ENCODE measurements at places on chromosomes 6 and 20. TPM values are rescaled to one million over a fixed set of nuclear protein-coding genes. Genes with fewer than 3 reads are reported as not detected.

The MATN4 gene
- total RNA-seq: not detected

DNA sequence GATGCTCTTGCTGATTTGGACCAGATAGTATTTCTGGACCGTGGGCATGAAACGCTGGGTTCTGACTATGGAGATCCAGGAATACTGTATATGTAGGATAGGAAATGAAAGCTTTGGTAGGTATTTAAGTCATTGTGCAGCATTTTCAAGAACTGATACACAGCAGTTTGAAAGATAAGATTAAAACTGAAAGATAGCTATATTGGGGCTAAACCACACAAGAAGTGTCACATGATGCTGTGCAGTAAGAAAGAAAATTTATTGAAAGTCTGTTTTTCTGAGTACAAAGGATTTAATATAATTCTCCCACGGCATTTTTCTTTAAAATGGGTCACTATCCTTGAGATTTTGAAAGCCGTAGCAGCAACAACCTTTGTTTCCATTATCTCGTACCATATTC, 305 bp downstream of the IL17A start:
- no peak for DNase-seq

The TCP11 gene
- total RNA-seq: not detected

The IL17F gene
- not detected for total RNA-seq

- DNase-seq: peak; percentile 47
These were observed 26.3 kb upstream of the NNAT start for GRCh38 chr20:37494796-37495195.

The ARHGAP40 gene
- total RNA-seq: not detected

- no peak for DNase-seq
These were observed 100.7 kb upstream of the HMGN3 start for GRCh38 chr6:79335133-79335674.

DNA sequence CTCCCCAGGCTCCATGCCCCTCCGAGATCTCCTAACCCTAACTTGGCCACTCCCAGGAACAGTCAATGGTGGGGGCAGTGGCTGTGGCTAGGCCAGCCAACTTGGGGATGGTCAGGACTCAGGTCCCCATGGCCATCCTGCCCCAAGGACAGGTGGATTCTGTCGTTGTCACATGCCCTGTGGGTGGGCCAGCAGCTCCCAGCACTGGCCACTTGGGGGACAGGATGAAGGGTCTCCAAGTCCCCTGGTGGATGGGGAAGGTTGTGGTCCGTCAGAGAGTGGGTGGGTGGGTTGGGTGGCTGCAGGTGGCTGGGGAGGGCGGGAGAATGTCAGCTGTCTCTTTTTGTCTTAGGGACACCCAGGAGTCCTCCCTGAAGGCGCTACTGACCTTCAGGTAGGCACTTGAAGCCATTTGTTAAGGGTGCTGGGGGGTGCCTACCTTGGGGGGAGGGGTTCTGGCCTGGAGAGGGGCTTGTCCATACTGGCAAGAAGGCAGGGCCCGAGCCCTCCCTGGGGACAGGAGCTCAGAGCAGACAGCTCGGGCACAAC, 5.5 kb downstream of the COL9A3 start:
- no peak for DNase-seq

- no peak for DNase-seq
These were observed 29.0 kb upstream of the EEF1E1 start for GRCh38 chr6:8131265-8131897.

GRCh38 chr20:41141153-41141815, 3.9 kb downstream of the PLCG1 start:
- DNase-seq: no peak

DNA sequence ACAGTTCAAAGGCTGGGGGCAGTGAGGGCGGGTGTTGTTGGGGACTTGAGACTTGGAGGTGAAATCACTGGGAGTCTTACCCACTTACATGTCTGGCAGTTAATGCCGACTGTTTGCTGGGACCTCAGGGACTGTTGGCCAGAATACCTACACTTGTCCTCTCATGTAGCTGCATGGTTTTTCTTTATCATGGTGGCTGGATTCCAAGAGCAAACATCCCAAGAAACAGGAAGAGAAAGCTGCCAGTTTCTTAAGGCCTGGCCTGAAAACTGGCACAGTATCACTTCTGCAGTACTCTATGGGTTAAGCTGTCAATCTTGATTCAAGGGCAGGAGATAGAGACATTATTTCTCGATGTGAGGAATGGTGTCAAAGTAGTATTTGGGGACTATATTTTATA, 19.8 kb upstream of the C6orf62 start:
- no peak for DNase-seq

The GPR63 gene
- total RNA-seq: 0.32 TPM

GRCh38 chr6:156598071-156598854, 178.9 kb upstream of the ARID1B start:
- DNase-seq: no peak

GRCh38 chr6:37622646-37623071, 75.0 kb downstream of the MDGA1 start:
- DNase-seq: no peak

The CLIC5 gene
- total RNA-seq: 8.2 TPM

- DNase-seq: no peak
These were observed 131.4 kb upstream of the TRAF3IP2 start for GRCh38 chr6:111737065-111737521.

The PRRT1 gene
- total RNA-seq: 1.0 TPM

The C6orf52 gene
- 1.1 TPM for total RNA-seq

The CAP2 gene
- 9.3 TPM for total RNA-seq

DNA sequence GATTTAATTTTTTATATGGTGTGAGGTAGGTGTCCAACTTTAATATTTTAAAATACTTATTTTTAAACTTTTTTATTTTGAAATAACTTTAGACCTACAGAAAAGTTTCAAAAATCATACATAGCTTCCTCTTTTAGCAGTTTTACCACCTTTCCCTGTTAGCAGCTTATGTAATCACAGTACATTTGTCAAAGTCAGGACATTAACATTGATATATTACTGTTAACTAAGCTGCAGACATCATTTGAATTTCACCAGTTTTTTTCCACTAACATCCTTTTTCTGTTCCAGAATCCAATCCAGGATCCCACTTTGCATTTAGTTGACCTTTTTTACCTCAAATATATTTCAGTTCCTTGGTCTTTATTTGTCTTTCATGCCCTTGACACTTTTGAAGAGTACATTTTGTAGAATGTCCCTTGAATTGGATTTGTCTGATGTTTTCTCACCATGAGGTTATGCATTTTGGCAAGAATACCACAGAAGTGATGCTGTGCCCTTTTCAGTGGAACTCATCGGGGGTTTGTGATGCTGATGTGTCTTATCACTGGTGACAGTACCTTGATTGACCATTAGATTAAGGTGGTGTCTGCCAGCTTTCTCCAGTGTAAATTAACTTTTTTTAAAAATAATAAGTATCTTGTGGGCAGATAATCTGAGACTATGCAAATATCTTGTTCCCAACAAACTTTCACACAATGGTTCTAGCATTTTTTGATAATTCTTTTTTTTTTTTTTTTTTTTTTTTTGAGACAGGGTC, 33.4 kb downstream of the TTLL9 start:
- no peak for DNase-seq

The HLA-DPA1 gene
- 82.5 TPM for total RNA-seq

DNA sequence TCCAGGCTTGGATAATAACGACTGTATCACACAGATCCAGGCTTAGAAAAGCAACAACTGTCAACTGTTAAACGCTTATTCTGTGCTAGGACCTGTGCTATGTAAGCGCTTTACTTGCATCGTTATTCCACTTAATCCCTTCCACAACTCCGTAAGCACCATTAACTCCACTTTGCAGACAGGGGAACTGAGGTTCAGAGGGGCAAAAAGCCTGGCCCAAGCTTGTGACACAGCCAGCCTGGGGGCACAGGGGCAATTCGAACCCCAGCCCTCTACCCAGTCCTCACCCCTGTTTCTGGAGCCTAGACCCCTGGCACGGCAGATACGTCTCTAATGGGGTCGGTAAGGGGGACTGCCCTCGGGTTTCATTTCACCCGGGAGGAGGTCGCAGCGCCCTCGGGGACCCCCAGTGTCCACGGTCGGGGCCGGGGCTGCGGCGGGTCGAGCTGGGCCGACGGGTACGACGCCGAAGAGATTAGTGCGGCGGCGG, 411 bp downstream of the DSN1 start:
- no peak for DNase-seq

- DNase-seq: peak; percentile 35
These were observed 50.2 kb downstream of the TBC1D7 start for GRCh38 chr6:13278164-13278563.

- DNase-seq: no peak
These were observed 8.9 kb upstream of the SLC22A1 start for GRCh38 chr6:160112628-160113299.

The NNAT gene
- total RNA-seq: 27.3 TPM

DNA sequence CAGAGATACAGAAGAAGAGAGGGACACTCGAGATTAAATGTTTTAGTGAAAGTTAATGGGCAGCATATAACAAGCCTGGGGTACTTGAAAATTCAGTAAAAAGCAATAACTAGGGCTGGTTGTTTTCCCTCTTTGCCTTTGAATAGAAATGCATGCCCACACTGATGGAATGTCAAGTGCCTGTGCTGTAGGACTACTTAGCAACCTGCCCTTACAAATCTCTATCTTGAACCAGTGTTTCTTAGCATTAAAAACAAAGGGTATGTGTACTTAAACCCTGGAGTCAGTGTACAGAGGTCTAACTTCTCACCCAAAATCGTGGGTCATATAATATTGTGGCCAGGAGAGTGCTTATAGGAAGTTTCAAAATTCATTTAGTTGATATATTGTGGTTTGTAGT, 37.1 kb downstream of the RNF144B start:
- no peak for DNase-seq

DNA sequence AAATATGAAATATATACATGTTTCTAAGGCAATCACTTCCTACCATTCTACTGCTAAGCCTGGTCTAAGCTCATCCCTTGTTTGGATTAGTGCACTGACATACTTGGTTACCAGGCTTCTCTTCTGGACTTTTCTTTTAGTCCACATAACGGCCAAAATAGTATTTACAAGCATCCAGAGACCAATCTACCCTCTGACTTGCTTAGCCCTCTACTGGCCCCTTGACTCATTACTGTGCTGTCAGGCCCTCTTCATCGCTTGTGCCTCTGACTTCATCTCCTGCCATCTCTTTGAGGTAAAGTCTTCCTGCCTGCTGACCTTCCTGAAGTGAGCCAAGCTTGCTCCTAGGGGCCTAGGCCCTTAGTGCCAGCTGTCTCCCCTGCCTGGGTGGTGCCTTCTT, 35.1 kb downstream of the TULP4 start:
- DNase-seq: no peak

DNA sequence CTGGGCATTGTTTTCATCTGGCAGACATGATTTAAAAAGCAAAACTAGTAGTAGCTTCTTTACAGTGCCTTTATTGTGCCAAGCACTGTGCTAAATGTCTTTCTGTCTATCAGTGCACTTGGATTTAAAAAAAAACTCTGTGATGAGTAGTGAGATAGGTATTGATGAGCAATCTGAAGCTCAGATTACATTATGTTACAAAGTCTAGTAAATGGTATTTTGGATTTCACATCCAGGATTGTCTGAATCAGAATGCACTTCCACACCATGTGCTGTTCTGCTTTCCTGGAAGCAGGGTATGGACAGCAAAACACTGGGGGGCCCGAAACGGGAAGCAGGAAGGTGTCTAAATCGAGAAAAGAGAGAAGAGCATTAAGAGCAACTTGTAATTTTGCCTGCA, 103.4 kb upstream of the CCN2 start:
- no peak for DNase-seq

The RAB22A gene
- 22.2 TPM for total RNA-seq

DNA sequence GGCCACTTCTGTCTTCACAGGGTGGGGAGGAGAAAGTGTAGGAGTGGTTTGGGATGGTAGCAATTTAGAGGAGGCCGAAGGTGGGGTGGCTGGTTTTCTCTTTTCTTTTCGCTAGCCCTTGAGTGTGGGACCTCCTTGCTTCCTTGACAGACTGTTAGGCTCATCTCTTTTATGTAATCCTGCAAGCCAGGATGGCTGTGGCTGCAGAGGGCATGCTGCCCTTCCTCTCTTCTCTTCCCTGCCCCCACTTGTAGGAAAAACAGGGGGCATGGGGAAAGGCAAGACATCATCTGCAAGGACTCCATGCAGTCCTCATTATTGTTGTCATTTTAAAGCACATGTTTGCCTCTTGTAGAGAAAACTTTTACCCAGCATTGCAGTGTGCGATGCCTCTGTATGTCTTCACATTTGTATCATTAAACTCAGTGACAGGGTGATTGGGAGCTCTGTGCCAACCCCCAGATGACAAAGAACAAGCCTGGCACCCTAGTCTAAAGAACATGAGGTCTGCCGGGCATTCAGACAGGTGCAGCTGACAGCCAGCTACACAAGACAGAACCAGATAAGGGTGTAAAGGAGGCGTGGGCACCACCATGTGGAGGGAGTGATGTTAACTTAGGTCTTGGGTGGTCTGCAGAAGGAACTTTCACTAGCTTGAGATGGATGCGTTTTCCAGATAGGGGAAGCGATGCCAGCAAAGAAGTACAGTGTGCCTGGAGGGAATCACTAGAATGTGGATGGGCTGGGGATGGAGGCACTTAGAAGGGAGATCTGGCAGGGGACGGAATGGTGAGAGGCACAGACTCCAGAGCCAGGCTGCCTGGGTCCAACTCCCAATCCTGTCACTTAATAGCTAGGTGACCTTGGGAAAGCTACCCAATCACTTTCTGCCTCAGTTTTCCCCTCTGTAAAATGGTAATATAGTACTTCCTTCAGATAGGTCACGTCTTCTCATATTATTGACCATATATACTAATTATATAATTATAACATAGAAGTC, 207.6 kb downstream of the TBC1D7 start:
- DNase-seq: no peak

GRCh38 chr6:108948181-108948661, 100.0 kb downstream of the ARMC2 start:
- DNase-seq: peak; percentile 51

- DNase-seq: peak; percentile 55
These were observed 90.0 kb upstream of the SIRPA start for GRCh38 chr20:1805161-1805581.

DNA sequence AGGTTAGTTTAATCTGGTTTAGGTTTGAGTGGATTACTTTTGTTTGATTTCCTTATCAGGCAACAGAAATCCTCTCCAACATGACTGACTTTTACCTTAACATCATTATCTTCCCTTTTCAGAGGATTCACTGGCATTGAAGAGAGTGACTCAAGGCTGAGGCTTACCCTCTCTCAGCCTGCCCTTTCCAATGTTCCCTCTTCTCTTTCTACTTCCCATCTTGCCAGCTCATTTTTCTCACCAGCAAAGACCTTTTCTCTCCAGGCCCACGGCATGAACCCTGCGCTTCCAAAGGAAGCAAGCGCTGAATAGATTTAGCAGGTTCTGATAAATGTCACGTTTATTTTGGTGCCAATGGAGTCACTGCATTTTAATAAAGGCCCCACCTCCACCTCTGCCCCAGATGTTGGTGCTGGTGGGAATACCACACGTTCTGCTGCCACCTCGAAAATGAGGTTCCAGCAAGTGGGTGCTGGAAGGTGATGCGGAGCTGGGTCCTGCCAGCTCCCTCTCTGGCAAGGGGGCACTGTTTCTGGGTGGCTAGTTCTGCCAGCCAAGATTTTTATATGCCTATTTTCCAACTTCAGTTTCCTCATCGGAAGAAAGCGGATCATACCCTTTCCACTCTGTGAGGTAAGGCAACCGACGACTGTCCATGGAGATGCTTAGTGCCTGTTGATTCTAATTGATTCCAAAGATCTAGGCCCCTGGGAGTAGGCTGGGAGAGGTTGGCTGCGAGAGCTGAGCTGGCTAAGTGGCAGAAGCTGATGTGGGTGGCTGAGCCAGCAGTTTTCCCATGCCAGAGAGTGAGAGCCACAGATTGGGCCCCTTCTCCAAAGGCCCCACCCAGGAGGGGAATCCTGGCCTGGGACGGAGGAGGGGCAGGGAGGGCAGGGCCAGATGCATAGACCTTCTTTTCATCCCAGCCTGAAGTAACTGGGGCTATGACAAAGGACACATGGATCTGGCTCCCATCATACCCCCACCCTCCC, 87.7 kb upstream of the MAFB start:
- no peak for DNase-seq

- no peak for DNase-seq
These were observed 17.5 kb downstream of the TTBK1 start for GRCh38 chr6:43260791-43261190.
